ENCODE measurements at places on chromosomes 1 and 21.

DNA sequence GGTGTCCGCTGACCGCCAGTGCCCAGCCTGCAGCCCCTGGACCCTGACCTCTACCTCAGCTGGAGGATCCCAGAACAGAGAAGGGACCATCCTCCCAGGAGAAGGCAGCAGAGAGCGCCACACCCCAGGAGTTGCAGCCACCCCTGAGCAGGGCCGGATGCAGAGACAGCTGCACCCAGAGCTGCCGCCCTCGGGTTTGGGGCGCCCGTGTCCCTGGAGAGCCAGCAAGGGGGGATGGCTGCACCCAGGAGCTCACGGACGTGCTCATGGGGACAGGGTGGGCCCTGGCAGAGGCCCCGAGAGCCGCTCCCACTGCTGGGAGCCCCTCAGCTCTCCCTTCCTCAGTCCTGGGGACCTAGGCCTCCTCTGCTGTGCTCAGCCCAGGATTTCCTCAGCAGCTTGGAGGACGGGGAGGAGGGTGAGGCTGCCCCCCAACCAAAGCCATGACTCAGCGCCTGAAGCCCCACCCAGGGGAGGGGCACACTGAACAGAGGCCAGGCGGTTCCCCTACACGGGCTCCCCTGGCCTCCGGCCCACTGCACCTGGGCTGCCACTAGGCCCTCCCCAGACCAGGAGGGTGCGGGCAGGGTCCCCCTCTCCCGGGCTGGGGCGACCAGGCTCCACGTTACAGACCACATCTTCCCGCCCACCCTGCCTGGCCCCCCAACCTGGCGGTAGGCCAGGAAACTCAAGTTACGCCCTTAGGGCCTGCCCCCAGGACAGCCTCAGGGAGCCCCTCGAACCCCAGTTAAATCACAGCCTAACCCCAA is 2.2 kb downstream of the ACAP3 start:
- DNase-seq: peak; percentile 67

GRCh38 chr1:200636681-200637080 is 16.1 kb upstream of the KIF14 start:
- no peak for DNase-seq

- DNase-seq: no peak
Measured at GRCh38 chr1:4595341-4596225, 58.8 kb upstream of the AJAP1 start.

- no peak for DNase-seq
Measured at GRCh38 chr1:30452925-30453324, 270.5 kb downstream of the MATN1 start.

DNA sequence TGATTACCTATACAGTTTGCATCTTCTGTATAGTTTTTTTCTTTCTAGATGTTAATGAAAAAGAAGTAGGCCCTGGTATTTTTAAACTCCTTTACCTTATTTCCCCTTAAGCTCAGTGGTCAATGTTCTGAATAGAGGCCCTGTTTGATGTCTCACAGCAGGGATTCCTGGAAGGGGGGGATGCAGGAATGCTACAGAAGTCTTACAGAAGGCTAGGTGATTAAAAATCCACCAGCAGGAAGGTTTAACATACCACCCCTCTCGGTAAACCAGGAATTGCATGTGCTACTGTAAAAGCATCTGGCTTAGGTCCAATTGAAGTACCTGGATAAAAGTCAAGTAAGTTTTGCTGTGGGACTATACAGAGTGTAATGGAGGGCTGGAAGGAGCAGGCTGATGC is 78.3 kb downstream of the NOS1AP start:
- no peak for DNase-seq

GRCh38 chr1:33762109-33762830 is 101.6 kb upstream of the HMGB4 start:
- DNase-seq: no peak

GRCh38 chr1:223820971-223821370 is 24.8 kb downstream of the TP53BP2 start:
- no peak for DNase-seq

DNA sequence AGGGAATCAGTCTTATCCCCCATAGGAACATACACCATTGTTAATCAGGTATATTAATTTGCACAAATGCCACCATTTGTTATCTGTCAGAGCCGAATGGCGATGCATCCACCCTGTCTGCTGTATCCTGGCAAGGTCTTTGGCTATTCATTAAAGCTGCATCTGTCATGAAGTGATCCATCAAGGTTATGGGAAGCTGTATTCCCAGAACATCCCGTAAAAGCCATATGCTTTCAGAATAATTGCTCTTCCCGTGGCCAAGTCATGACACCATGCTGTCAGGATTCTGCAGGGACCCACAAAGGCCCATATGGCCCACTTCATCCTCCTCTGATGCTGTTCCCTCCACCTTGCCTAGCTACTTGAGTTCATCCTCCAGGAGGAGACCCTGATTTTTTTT is 103.9 kb downstream of the RAVER2 start:
- no peak for DNase-seq

DNA sequence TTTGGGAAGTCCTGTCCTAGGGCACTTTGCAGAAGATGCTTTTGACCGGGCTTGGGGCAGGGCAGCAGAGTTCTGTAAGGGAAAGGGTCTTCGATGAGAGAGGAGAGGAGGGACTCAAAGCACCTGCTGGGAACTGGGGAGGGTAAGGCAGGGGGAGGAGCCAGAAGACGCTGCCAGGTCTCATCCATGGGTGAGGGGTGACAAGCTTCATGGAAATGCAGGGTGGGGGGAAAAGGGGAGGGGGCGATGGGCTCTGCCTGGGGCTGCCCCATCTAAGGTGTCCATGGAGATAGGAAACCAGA is 20.9 kb upstream of the C2CD2 start:
- no peak for DNase-seq

DNA sequence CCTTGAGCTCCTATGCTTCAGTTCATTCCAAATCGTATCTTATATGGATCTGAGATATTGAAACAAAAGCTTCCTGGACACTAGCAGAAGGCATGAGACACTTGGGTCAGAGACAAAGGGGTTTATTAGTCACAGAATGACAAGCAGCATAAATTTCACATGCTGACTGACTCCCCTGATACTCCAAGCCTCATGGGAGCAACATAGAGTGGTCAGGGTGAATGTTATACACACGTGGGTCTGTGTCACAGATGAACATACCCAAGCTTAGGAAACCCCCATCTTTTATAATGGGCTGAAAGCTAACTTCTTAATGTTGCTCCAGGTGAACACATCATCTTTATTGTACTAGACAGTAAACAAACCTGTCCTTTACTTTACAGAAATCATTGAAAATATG is 599.9 kb upstream of the RGS18 start:
- DNase-seq: no peak

- no peak for DNase-seq
Measured at GRCh38 chr1:192959657-192960186, 99.4 kb downstream of the UCHL5 start.

GRCh38 chr1:6673816-6674398 is 27.7 kb downstream of the DNAJC11 start:
- no peak for DNase-seq

DNA sequence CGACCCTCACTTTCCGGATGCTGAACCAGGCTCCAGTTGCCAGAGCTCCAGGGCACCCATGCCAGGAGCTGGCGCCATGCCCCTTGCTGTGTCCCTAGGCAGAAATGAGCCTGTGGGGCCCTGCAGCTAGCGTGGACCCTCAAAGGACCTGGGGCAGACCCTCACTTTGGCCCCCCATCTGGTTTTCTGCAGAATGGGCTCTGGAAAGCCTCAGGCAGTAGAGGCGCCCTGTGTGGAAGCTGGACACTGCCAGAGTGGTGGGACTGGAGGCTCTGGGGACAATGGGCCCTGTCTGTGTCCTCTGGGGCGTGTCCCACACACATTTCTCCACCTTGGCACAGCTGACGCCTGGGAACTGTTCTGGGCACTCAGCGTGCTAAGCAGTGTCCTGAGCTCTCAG is 6.3 kb upstream of the AURKAIP1 start:
- DNase-seq: no peak

DNA sequence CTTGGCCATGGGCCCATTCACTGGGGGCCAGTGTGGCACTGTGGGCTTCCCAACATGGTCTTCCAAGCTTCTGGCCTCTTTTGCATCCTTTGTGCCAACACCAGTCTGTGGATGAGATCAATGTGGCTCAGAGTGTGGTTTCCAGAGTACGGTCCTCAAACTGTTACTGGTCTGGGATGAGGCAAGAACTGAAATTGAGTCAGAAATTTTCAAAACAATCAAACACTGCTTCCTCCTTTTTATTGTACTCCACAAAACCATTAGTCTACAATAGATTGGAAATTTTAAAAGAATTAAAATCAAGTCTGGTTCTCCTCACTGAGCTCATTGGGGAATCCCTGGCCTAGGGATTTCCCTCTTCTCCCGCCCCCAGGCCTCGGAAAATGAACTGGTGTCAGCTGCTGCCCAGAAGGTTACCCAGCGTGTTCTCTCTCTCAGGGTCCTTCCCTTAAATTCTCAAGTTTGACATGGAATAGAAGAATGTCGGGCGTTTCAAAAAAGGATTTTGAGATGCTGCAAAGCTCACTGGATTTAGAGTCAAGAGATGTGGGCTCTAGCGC is 222.0 kb downstream of the SDCCAG8 start:
- DNase-seq: no peak

GRCh38 chr21:35217504-35218060 is 168.5 kb upstream of the RUNX1 start:
- DNase-seq: no peak

GRCh38 chr1:165869343-165869742 is 41.9 kb downstream of the UCK2 start:
- no peak for DNase-seq

DNA sequence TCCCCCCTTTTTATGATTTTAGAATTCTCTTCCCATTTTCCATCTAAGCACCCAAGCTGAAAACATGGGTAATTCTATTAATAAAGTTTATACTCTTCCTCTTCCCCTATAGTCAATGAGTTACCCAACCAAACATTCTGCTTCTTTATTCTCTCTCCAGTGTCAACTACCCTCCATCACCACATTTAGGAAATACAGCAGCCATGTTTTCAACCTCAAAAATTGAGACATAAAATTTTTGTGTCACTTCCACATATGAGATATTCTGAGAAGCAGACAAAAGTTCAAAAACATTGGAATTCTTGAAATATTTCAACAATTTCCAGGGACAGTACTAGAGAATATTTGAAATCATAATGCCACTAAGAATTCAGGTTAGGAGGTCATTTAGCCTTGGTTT is 64.8 kb upstream of the ATP1A1 start:
- DNase-seq: no peak

DNA sequence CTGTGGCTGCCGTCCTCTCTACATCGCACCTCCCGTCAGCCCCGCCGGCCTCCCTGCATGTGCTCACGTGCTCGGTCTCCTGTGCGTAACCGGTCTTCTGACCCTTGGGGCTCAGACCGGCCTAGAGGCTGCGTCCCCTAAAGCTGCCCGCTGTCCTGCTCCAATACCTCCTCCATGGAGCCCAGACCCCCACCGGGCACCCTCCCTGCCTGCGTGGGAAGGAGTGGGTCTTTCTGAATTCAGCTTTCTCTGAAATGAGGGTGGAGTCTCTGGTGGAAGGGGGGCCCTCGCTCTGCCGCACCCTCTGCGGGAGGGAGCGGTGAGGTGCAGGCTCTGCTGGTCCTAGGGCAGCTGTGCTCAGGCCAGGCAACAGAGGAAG is 18.7 kb upstream of the POFUT2 start:
- DNase-seq: no peak

GRCh38 chr21:34909492-34910292 is 139.4 kb downstream of the RUNX1 start:
- DNase-seq: no peak

DNA sequence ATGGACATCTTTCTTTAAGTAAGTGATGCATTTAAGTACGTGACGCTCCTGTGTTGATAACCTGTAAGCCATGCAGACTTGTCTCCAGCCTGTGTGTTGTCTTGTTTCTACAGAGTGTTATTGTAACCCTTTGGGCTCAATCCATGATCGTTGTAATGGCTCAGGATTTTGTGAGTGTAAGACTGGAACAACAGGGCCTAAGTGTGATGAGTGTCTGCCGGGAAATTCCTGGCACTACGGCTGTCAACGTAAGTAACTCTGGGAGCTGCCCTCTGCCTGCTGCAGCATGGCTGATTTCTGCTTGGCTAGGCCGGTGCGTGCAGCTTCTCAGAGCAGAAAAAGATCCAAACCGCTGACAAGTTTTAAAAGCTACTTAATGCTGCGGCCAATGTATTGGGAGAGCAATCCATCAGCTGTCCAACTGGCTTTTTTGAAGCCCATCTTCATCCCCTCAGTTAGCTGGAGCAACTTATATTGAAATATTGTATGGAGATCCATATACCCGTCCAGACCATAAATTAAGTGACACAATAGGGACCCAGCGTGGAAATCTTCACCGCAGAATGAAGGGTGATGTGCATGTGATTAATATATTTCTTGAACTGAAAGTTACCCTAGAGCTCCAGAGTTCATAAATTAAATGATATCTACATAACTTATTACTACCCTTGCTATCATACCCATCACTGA is 295.9 kb downstream of the NTNG1 start:
- DNase-seq: no peak

GRCh38 chr1:101003012-101003650 is 22.5 kb downstream of the DPH5 start:
- DNase-seq: no peak

- DNase-seq: no peak
Measured at GRCh38 chr1:3822421-3822820, 26.1 kb upstream of the LRRC47 start.

- DNase-seq: no peak
Measured at GRCh38 chr1:19981507-19982312, 2.3 kb upstream of the PLA2G2A start.

GRCh38 chr21:44049606-44050005 is 37.5 kb downstream of the TRAPPC10 start:
- no peak for DNase-seq

DNA sequence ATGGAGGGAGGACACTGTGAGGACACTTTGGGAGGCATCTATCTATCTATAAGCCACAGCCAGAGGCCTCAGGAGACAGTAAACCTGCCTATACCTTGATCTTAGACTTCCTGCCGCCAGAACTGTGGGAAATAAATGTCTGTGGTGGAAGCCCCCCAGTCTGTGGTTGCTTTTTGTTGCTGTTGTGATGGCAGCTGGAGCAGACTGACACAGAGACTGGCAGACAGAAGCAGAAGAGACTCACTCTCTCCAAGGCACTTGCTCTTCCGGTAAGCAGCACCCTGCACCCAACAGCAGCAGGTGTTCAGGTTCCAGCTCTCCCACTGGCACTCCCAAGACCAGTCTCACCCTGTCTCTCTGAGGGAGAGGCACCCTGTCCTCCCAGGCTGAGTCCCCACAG is 297.6 kb downstream of the TTLL7 start:
- DNase-seq: no peak

DNA sequence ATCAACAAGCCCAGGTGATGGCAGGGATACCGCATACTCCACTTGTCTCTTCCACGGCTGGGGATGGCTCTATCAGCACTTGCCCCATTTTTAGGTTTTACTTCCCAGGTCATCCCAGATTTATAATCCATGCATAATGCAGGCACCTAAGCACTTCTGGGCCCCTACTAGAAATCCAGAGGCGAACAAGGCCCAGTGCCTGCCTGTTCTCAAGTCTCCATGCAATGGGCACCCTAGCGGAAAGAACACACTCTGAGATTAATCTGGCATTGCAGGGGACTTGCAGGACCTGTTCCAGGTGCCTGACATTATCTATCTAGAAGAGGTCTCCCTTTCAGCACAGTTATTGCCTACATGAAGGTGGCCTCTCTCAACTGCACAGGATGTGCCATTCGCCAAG is 39.8 kb downstream of the HIVEP3 start:
- DNase-seq: no peak

All from activated T-cell treated with anti-CD3 and anti-CD28 coated beads for 1 hour (primary cell).